OCI-LY7 (cell line): ENCODE measurements at places on chromosomes 16 and 17. TPM values are rescaled to one million over a fixed set of nuclear protein-coding genes. Genes with fewer than 3 reads are reported as not detected.

VMO1 gene
- 0.55 TPM in 1 of 2 replicates, not detected in the other for total RNA-seq

KNOP1 gene
- 30.0 and 33.2 TPM in 2 replicates for total RNA-seq

TEX14 gene
- 1.3 and 2.3 TPM in 2 replicates for total RNA-seq

MYCBPAP gene
- 6.8 and 7.8 TPM in 2 replicates for total RNA-seq

PAM16 gene
- total RNA-seq, result 77.4 and 82.4 TPM in 2 replicates

FADS6 gene
- total RNA-seq, result not detected in 2 replicates

KRTAP9-8 gene
- total RNA-seq, result not detected in 2 replicates

KRT20 gene
- not detected in 2 replicates for total RNA-seq

SMPD3 gene
- total RNA-seq, result 0.51 and 0.61 TPM in 2 replicates

GRCh38 chr16:61182391-61182790, 853.8 kb downstream of the CDH8 start:
- DNase-seq, result no peak

DNA sequence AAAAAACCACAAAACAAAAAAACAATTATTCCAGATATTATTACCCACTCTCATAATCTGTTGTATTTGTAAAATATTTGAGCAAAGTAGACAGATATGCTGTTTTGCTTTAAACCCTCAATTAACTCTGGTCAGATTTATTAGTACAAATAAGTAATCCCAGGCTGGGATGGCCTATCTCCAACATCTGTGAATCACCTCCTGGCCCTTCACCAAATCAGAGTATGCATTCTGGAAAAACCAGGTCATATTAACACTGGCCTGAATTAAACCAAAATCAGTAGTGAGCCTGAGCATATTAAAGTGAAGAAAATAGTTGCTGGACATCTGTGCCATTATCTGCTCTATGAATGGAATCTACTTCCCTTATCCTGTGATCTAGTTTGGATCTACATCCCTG, 41.0 kb downstream of the STAT3 start:
- no peak for DNase-seq

DNA sequence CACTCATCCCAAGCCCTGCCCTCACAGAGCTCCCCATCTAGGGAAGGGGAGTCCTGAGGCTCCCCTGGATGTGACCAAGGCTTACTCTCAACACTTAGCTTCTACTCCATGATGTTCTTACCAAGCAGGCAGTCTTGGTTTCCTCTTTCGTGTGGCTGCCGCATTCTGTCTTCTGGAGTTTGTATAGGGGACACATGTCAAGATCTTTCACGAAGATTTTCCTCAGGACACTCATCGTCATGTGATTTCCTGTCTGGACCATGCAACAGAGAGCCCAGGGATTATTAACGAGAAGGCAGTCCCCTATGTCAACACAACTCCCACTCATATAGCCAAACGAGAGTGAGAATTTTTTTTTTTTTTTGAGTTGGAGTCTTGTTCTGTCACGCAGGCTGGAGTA, 10.4 kb downstream of the PRSS54 start:
- DNase-seq, result no peak

GRCh38 chr17:40526668-40527067, 25.2 kb upstream of the TNS4 start:
- no peak for DNase-seq

- DNase-seq, result no peak
Measured at GRCh38 chr17:77054936-77055335, 85.8 kb upstream of the SEC14L1 start.

- no peak for DNase-seq
Measured at GRCh38 chr17:50135316-50136095, 5.5 kb upstream of the SAMD14 start.

DNA sequence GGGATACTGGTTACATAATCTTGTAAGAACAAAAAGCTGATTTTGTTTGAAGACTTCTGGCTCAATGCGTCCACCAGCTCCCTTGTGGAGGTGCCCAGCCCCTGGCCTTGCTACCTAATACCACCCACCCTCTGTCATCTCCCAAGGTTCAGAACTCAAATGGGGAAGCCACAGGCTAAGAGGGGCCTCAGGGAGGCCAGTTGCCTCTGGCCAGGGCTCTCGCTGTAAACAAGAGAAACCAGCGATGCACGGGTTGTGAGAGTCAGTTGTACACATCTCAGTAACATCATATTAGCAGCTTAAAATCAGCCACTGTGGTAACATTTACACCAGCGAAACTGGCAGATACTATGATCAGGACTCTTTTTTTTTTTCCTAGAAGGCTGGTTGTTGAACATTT, 6.0 kb downstream of the TEKT5 start:
- no peak for DNase-seq

DNA sequence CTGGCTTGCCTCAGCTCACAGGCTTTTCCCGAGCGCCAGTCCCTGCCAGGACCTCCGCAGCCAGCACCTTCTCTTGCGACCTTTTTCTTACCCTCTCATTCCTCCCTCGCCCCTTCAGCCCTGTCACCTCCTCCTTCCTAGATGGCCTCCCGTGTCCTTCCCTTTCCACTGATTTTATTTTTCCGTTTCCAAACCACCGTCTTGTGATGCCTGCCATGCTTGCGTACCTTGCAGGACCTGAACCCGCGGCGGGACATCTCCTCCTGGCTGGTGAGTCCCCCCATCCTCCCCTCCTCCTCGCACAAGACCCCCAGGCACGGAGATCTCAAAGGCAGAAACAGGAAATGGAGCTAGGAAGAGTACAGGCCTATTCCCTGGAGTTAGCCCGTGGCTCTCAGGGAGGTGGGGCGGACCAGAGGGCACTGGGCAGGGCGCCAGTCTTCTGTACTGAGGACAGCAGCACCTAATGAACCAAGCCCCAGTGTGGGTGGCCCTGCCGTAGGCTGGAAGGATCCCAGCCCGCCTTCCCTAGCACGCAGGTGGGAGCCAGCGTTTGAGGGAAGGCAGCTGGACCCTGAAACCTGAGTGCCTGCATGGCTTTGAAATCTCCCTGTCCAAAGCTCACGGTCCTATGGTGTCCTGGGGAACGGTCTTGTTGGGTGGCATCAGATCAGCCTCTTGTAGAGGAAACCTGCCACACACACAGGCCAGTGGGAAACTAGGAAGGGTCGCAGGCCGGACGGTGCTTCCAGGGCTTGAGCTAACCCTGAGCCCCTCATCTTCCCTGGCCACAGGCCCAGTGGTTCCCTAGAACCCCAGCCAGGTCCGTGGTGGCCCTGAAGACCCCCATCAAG, 612 bp downstream of the CISD3 start:
- DNase-seq, result peak; percentile 25

GRCh38 chr16:52634528-52634927, 87.6 kb upstream of the TOX3 start:
- DNase-seq, result no peak

- DNase-seq, result no peak
Measured at GRCh38 chr16:27253526-27253930, 15.0 kb downstream of the NSMCE1 start.

- no peak for DNase-seq
Measured at GRCh38 chr16:15857724-15858560, 1.1 kb upstream of the MYH11 start.

DNA sequence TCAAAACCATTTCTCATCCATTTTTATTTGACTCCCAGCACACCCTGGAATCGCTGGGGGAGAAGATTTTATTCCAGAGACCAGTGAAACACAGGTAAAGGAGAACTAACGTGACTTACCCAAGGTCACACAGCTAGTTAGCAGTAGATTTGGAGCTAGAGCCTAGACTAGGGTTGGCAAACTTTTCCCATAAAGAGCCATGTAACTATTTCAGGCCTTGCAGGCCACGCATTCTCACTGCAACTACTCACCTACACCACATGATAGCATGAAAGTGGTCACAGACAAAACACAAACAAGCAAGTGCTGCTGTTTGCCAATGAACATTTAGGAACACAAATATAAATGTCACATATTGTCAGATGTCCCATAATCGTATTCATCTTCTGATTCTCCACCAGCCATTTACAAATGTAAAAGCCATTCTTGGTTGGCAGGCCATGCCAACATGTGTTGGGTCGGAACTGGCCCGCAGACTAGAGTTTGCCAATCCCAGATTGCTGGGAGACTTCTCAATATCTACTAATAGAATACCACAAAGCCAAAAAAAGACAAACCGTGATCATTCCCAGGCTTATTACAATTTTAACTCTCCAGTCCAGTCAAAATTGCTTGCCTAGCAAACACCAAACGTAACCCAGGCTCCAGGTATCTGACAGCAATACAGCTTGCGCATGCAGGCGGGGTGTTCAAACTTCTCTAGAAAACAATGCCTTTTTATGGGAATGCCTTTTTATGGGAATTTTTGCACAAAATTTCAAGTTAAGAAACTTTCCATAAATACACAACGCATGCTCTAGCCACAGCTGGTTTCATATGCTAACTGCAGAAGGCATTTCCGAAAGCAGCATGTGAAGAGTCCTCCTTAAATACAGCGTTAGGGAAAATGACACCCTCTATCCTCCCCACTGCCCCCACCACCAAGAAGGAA, 20.9 kb downstream of the ZFHX3 start:
- DNase-seq, result no peak

- peak; percentile 75 for DNase-seq
Measured at GRCh38 chr17:78923660-78924453, 1.3 kb downstream of the TIMP2 start.
